Central memory CD4-positive, alpha-beta T cell (primary cell): ENCODE measurements at places on chromosomes 6 and 20.

GRCh38 chr20:4091490-4092479 lies 76.4 kb upstream of the RNF24 start:
- DNase-seq, result peak; percentile 9

- DNase-seq, result no peak
These were observed 392.9 kb downstream of the GJA1 start for GRCh38 chr6:121828146-121828886.

DNA sequence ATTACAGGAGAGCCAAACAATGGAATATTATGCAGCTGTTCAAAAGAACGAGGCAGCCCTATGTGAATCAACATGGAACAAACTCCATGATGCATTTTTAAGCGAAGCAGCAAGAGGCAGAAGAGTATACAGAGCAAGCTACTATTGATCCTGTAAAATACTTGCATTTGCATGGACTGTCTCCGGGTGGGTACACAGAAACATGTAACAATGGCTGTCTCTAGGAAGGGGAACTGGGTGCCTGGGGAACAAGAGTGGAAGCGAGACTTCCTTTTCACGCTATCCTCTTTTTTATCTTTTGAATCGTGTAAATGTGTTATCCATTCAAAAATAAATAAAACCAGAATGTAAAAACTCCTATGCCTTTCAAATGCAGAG lies 93.3 kb upstream of the SIRPA start:
- DNase-seq, result no peak

DNA sequence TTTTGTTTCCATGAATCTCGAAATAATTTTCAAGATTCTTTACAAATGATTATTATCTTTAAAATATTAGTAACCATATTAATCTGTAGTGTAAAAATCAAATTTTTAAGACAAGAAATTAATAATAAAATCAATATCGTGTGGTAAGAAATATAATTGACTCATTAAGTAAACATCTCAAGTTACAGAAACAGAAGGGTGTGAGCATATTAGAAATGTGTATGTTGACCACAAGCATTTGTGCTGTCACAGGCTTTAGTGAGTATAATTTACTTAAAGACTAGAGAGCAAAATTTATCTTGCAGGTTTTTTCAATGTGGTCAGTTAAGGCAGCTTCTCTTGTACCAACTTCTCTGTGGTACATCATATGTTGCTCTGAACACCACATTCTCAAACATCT lies 566.5 kb upstream of the IRAK1BP1 start:
- no peak for DNase-seq

DNA sequence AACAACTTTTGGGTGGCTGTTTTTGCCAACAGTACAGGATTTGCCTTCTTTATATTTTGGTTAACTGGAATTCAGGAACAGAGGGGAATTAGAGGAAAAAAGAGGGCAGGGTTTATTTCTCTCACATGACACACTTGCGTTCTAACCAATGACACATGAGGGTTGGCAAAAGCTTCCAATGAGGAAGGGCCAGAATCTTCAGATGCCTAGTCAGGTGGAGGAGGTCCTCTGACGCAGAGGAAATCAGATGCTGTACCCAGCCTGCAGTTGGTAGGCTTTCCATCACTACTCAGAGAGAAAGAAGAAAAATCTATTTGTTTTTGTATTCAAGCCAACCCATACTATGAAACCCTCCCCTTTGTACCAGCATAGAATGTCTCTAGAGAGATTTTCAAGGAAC lies 20.8 kb downstream of the TM9SF4 start:
- DNase-seq, result no peak

DNA sequence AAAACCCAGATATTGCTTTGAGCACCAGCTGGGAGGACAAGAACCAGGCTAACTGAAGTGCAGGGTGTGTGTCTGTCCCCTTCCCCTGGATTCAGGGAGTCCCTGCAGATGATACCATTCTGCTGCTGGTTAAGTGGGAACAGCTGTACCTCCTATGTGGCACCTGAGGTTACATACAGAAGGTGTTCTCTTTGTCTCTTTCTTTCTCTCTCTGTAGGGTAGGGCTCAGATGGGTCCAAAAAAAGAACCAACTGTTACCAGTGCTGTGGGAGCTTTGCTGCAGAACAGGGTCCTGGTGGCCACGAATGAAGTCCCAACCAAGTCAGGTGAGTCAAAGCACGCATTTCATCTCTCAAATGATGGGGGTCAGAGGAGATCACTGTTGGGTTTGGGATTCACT lies 38.6 kb downstream of the ZC2HC1B start:
- no peak for DNase-seq

DNA sequence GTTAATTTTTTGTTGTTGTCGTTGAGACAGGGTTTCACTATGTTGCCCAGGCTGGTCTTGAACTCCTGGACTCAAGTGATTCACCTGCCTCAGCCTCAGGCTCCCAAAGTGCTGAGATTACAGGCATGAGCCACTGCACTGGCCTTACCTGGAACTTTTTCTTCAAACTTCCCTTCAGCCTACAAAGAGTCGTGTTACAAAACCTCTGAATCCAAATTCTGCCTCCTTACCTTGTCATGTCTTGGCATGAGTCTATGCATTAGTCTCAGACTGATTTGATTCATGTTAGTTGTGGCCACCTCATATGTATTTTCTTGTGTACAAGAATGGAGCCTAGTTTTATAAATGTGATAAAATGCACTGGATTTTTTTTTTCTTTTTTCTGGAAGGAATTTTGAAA lies 172.1 kb downstream of the PRL start:
- no peak for DNase-seq

GRCh38 chr6:24644377-24644776 lies 1.6 kb downstream of the KIAA0319 start:
- no peak for DNase-seq

DNA sequence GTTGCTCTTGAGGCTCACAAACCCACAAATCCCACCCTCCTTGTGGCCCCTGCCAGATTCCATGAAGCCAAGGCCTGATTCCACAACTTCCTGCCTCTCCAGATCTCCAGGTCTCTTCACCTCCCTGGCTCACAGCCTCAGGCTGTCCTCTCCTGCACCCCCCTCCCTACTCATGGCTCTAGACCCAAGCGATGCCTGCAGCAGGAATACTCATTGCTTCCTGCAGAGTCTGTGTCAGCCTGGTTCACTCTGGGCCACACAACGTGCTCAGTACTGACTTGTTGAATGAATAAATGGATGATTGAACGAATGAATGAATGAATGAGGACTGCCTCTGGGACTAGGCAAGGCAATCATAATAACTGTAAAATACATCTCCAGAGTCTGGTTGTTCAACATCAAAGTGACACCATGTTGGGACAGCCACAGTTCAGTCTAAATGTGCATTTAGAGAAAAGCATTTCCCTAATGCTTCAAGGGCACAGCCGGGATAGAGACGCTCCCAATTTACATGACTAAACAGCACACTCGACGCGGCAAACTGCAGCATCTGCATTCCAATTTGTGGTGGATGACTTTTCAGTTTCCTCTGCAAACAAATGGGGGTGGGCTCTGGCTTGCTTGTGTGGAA lies 139.9 kb downstream of the GRM4 start:
- no peak for DNase-seq

- no peak for DNase-seq
These were observed 13.3 kb upstream of the HMGN4 start for GRCh38 chr6:26524722-26525370.

GRCh38 chr6:134921721-134922261 lies 28.1 kb downstream of the ALDH8A1 start:
- DNase-seq, result no peak

DNA sequence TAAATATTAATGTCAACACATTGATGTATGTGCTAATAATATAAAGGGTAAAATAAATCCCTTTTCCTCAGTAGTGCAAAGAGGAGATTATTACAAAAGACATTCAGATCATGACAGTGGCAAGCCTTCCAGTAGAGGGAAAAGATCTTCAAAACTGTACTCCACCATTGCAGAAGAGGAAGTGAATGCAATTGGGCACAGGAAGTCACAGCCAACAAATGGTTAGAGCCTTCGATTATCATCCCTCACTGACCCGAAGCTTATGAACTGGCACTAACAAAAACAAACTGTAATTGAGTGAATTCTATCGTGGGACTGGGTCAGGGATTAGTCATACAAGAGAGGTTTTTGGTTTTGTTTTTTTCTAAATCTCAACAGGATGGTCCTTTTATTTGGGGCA lies 39.3 kb upstream of the SCGN start:
- DNase-seq, result no peak

DNA sequence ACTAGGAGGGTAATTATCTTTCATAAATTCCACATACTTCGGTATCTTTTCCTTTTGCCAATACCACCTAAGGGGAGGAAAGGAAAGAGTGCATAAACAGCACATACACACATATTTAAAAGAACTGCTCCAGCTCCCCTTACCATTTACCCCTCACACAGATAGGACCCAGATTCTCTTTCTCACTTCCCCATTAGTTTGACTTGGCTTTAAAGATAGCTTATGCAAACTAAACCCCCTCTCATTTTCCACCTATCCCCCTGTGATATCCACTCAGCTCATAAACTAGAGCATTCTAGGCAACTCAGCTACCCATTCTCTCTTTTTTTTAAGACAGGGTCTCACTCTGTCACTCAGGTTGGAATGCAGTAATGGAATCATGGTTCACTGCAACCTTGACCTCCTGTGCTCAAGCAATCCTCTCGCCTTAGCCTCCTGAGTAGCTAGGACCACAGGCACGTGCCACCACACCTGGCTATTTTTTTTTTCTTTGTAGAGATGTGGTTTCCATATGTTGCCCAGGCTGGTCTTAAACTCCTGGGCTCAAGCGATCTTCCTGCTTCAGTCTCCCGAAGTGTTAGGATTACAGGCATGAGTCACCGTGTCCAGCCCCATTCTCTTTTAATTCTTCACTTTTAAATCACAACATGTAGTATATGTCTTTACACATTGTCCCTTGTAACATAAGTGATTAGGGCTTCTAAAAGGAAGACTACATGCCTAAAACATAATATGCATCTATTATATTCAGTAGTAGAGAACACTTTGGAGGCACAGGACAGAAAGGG lies 4.0 kb downstream of the FUCA2 start:
- no peak for DNase-seq

DNA sequence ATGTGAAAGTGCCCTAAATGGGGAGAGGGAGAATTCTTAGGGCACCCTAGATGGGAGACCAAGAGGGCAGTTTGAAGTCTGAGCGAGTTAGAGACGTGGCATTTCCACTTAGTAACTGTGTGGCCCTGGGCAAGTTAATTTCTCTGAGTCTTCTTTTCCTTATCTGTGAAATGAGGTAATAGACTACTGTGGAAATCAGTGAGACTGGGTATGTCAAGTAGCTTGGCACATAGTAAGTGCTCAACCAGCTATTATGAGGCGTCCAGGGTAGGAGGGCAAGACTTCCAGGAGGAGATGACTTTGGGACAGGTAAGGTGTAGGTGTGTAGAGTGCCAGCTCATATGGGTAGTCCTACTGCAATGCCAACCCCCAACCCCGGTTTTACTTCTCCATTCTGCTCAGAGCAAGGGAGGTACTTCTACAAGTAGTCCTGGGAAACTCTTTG lies 770 bp downstream of the KIF3B start:
- DNase-seq, result peak; percentile 8

DNA sequence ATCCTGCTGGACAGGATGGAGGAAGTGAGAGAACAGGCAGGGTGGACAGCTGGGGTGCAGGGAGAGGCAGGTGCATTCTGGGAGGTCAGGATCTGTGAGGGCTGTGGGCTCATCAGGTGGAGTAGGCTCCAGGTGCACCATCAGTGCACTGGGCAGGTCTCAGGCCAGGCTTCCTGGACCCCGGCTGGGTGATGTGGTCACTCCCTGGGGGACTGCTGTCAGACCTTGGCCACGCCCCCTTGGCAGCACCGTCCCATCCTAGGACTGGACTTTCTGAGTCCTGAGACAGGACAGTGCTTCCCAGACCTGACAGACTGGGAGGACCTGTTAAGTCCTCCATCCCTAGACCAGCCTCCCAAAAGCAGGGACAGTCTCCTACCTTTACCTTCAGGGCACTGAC lies 626.7 kb upstream of the DEFB115 start:
- no peak for DNase-seq

GRCh38 chr20:9403448-9403847 lies 110.9 kb upstream of the LAMP5 start:
- DNase-seq, result no peak
